ENCODE measurements at places on chromosomes 4 and X.

- no peak for DNase-seq
Measured at GRCh38 chr4:183403961-183404360, 40.5 kb upstream of the CDKN2AIP start.

DNA sequence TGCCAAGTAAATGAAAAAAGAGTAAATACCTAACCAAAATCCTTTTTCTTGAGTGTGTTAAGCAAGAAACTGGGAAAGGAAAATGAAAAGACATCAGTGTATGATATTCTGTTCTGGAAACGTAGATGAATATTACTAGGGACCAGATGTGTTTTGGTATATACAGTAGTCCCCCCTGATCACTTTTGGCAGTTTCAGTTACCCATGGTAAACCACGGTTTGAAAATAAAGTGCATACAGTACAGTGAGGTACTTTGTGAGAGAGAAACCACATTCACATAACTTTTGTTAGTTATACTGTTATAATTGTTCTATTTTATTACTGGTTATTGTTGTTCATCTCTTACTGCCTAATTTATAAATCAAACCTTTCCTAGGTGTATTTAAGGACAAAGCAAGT is 250.9 kb downstream of the TENM3 start:
- DNase-seq = no peak

- no peak for DNase-seq
Measured at GRCh38 chr4:148055844-148056243, 324.0 kb downstream of the ARHGAP10 start.

GRCh38 chr4:175252642-175253041 is 334.5 kb downstream of the ADAM29 start:
- DNase-seq = no peak

DNA sequence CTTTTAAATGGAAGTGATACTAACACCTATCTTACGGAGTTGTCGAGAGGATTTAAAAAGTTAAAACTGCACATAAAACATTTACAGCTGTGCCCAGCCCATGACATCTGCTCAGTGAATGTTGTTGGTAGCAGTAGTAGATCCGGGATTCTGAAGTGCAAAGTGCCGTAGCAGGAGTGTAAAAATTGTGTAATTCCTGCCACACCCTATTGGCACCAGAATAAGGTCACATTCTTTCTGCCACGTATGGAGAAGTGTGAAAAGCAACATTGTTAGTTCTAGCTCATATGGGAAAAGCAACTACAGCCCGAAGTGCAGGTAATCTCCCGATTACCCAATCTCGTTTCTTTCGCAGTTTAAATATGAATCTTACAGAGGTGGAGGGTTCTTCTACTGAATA is 31.2 kb downstream of the PRIMPOL start:
- no peak for DNase-seq

GRCh38 chr4:81684352-81684751 is 212.6 kb upstream of the RASGEF1B start:
- no peak for DNase-seq

- DNase-seq = no peak
Measured at GRCh38 chr4:83054928-83055327, 19.9 kb downstream of the COPS4 start.

GRCh38 chr4:47442980-47443379 is 20.5 kb downstream of the COMMD8 start:
- no peak for DNase-seq

DNA sequence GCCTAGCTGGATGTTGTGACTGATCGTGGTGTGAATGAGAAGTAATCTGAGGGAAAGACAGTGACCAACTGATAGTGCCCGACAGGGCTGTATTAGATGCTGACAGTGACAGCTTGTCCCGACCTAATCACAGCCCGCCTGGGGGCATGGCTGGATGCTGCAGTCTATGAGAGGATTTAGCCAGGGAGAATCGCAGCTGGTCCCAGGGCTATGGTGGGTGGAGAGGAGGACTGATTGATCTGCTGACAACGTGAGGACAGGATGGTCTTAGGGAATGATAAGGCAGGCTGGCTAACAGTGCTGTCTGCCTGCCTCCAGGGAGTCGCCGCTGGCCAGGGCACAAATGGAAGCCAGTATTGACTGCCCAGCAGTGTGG is 621 bp upstream of the SUV39H1 start:
- DNase-seq = peak; percentile 49

GRCh38 chr4:15451181-15451865 is 18.4 kb upstream of the CC2D2A start:
- DNase-seq = no peak

- no peak for DNase-seq
Measured at GRCh38 chrX:120736989-120737388, 107.1 kb upstream of the C1GALT1C1 start.

GRCh38 chr4:175776217-175776616 is 35.8 kb downstream of the GPM6A start:
- DNase-seq = no peak

- DNase-seq = no peak
Measured at GRCh38 chr4:23818097-23818885, 71.6 kb downstream of the PPARGC1A start.

- no peak for DNase-seq
Measured at GRCh38 chr4:7027913-7028312, 15.3 kb upstream of the TADA2B start.

GRCh38 chr4:159435561-159436023 is 332.7 kb downstream of the RAPGEF2 start:
- DNase-seq = no peak

DNA sequence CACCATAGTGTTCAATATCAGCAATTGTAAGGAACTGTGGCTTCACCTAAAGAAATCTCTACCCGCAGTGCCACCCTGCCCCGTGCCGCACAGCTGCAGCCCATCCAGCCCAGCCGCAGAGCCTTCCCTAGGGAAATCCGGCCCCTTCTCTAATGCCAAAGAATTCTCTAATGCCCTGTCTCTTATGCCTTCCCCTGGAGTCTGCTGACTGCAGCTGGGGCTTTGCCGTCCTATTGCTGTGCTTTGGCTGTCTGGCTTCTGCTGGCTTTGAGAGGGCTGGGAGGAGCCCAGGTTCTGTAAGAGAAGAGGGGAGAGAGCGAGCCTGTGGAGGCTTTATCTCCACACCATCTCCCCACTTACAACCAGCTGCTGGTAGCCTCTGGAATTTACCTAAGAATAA is 85.9 kb upstream of the HELT start:
- DNase-seq = peak; percentile 40

GRCh38 chr4:3291969-3292570 is 751 bp upstream of the RGS12 start:
- DNase-seq = peak; percentile 60

- no peak for DNase-seq
Measured at GRCh38 chr4:101458914-101459313, 111.6 kb upstream of the PPP3CA start.

DNA sequence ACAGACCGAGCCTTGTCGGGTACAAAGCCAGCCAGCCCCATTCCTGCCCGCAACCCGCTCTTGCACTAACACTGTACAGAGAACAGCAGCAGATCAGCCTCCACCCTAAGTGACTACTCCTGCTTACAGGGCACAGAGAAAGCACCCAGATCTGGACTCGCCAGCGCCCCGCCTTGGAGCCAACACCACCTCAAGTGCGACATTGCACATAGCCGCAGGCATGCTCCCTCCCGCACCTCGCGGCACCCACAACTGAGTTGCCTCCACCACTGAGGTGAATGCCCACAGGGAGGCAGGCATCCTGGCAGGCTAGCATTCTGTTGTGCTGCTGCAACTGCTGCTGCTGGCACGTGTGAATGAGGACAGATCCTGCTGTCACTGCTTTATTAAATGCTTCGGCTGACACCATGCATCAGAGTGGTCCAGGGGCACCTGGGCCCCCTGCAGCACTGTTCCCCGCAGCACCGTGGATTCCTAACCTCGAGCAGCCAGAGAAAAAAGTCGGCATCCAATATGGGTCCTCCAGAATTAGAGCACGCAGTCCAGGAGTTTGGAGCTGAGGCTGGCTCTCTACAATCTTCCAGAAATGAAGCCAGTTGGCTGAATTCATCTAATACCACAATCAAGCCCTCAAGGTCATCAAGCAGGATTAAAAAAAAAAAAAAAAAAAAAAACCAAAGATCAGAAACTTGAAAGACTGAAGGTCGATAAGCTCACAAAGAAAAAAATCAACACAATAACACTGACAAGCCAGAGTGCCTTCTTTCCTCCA is 352.9 kb downstream of the GASK1B start:
- DNase-seq = no peak

- no peak for DNase-seq
Measured at GRCh38 chrX:13000301-13000811, 25.4 kb downstream of the TMSB4X start.

- no peak for DNase-seq
Measured at GRCh38 chrX:20352504-20352903, 85.8 kb upstream of the RPS6KA3 start.

DNA sequence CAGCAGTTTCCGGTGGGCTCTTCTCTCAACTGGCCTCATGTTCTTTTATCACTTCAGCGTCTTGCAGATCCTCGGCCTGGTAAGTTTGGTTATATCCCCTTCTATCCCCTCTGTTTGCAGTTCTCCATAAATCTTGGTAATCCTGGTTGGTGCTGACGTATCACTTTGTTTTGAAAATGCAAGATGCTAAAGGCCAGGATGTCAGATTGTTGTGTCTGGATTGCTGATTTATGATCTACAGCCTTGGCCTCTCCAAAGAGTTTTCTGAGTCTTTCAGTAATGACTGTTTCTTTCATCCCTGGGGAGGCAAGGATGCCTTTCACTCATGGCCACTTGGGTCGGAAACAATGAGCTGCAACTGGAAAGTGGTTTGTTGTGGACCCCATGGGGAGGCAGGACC is 146.4 kb downstream of the AMMECR1 start:
- no peak for DNase-seq

GRCh38 chr4:137700751-137701150 is 168.5 kb upstream of the PCDH18 start:
- DNase-seq = no peak

DNA sequence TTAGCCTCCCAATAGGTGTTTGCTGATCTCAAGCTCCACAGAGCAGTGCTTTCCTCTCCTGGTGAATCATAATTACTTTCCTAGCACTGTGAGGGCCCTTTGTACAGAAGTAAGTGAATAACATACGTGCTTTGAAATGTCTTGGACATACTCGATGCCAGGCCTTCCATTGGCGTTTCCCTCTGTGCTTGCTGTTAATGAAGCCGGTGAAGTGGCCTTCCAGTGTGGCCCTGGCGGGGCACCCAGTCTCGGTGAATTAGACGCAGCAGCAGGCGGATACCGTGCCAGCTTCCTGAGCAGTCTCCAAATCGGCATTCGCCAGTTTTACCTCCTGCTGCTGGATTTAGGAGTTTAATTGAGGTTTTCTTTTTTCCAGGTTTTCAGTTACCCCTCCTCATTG is 132.3 kb downstream of the HMX1 start:
- no peak for DNase-seq

All from WERI-Rb-1 (cell line).